Breast epithelium (tissue), 4 donors: ENCODE measurements at places on chromosomes 4 and X.
A peak's percentile ranks its signal among the peaks of the same experiment; 100 is the strongest.

GRCh38 chrX:139559383-139560042 is 29.0 kb downstream of the F9 start:
- DNase-seq, result no peak

DNA sequence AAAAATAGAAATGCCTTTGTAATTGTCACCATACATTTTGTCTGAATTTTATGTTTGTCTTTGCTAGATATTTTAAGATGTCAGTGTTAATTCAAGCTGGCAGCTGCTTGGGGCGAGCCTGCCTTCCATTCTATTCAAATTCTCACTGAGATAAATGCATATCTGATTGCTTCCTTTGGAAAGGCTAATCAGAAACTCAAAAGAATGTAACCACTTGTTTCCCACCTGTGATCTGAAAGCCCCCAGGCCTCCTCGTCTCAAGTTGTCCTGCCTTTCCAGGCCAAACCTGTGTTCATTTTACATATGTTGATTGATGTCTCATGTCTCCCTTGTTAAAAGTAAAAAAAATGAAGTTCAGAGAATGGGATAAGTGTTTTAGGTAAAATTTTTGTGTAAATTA is 318.7 kb upstream of the TECRL start:
- DNase-seq, result no peak

GRCh38 chrX:136870064-136870463 is 10.5 kb downstream of the RBMX start:
- no peak for DNase-seq

- DNase-seq, result no peak
These were observed 49.7 kb upstream of the TMEM164 start for GRCh38 chrX:109952985-109953905.

GRCh38 chrX:40272776-40273175 is 175.0 kb upstream of the BCOR start:
- no peak for DNase-seq

DNA sequence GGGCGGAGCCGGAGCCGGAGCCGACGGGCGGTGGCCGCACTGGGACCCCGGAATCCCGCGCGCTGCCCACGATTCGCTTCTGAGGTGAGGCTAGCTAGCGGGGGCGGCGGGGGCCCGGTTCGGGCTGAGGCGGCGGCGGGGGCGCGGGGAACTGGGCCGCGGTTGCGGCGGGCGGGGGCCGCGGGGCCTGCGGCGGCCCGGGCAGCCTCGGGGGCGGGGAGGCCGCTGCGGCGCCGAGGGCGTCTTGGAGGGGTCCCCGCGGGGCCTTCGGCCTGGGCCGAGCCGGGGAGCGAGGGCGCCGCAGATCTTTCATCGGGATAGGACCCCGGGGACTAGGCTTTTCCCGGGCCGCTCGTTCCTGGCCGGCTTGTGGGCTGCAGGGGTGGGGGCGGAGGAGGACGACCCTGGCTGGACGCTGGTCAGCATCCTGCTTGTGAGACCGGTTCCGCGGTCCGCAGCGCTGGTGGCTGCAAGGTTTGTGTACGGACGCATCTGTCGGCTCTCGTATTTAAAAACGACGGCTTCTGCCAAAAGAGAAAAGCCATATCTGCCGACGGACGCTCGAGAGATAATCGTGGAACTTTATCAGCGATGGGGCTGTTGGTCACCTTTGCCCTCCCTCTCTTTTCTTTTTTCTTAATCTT is 419 bp downstream of the ADD1 start:
- no peak for DNase-seq

DNA sequence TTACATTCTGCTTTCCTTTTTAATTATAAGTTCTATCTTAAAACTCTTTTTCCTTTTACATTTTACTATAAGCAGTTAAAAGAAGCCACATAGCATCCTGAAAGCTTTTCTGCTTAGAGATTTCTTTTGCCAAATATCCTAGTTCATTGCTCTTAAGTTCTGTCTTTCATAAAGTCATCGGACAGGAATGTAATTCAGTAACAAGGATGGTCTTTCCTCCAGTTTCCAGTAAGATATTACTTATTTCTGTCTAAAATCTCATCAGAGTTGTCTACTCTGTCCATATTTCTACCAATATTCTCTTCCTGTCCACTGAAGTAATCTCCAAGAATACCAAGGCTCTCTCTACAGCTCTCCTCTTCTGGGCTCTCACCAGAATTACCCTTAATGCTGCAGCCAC is 37.5 kb upstream of the ADH1C start:
- DNase-seq, result no peak

- no peak for DNase-seq
These were observed 62.1 kb upstream of the XIAP start for GRCh38 chrX:123797543-123798447.

GRCh38 chr4:1855333-1856070 is 454 bp downstream of the LETM1 start:
- DNase-seq, result no peak

- peak; percentile 54 for DNase-seq
These were observed 97.8 kb upstream of the ATOH1 start for GRCh38 chr4:93730760-93731159.

DNA sequence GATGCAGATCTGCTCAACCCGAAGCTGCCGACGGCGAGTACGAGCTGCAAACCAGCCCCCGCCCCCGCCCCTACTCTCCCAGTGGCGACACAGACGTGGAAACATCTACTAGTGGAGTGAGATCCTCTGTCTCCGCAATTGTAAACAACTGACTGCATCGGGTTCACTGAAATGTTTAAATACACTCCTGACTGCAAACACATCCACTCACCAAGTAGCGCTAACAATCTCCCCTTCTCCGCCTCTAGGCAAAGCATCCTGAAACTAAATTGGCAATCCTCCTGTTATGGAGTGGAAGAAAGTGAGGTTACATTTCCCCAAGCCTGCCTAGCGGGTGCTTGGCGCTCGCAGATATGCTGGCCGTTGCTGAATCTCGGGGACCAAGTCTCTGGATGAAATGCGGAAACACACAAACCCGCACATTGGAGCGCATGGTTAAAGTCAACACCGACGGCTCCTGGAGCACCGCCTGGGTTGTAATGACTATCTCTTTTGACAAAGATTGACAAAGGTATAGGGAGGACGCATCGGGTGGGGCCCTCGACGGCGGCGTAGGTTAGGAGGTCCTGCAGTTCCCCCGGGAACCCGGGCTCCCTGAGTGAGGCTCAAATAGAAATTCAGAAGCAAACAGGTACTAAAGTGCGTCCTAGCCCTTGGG is 117.0 kb upstream of the TEX13C start:
- DNase-seq, result no peak

GRCh38 chr4:112213856-112214255 is 17.7 kb upstream of the AP1AR start:
- DNase-seq, result no peak

DNA sequence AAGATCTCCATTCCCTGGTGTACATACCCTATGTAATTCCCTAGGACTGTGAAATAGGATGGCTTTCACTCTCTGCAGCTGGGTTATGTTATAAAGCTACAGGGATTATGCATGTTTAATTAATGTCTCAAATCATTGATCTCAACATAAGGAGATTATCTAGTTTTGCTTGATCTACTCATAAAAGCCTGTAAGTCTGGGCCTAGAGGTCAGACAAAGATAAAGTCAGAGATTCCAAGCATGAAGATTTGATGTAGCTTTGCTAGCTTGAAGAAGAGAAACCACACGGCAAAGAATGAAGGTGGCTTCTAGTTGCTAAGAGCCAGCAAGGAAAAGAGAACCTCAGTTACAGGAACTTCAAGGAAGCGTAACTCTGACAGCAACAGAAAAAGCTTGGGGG is 456.9 kb downstream of the CCSER1 start:
- no peak for DNase-seq

- DNase-seq, result no peak
These were observed 157.7 kb downstream of the CEP135 start for GRCh38 chr4:56106180-56107147.
